ENCODE measurements at places on chromosomes 2 and 18.

- DNase-seq: no peak
These were observed 131.4 kb downstream of the CDH20 start for GRCh38 chr18:61464551-61465142.

DNA sequence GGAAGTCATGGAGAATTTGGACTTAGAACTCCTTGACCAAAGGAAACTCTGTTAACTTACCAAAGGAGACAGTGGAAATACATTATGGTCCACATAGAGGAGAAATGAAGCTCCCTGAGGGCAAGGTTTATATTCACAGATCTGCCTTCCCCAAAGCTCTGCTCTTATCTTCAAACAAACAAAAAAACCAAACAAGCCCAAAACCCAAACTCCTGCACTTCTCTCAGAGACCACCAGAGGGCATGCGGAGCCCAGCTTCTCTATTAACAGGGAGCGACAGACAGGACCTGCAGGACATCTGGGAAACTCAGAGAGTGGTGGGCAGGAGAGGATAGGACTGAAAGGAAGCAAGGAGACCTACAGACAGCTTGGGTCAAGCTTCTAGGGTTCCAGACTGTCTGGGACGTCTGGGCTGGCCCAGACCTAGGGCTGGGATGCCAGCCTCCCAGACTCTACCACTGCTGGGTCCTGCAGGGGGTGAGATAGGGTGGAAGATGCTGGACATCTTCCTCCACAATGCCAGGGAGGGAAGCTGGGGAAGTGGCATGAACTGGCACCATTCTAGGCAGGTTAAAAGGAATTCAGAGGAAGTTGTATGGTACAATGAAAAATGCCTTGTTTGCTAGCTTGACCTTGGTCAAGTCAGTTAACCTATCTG lies 4.0 kb upstream of the WNT10A start:
- DNase-seq: peak; percentile 87

GRCh38 chr2:237591141-237591881 lies 777 bp upstream of the RAB17 start:
- DNase-seq: no peak

DNA sequence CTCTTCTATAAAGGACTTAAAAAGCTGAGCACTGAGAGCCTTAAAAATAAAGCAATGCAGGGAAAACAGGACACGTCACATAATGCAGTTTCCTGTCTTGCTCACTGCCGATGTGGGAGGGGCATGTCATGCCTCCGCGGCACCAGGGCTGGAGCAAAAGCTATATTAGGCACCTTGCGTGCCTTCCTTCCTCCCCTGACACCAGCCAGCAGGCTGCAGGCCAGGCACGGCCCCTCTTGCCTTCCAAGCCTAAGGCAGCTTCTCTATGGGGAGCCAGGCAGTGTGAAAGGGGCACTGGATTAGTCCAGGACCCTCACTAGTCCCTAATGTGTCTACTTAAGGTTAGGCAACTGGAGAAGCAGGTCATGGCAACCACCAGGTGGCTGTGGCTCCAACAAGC lies 26.3 kb downstream of the MRPL35 start:
- peak; percentile 43 for DNase-seq

GRCh38 chr18:51066273-51066672 lies 36.3 kb downstream of the SMAD4 start:
- DNase-seq: no peak

- no peak for DNase-seq
These were observed 58.6 kb downstream of the TMEM17 start for GRCh38 chr2:62447411-62447810.

DNA sequence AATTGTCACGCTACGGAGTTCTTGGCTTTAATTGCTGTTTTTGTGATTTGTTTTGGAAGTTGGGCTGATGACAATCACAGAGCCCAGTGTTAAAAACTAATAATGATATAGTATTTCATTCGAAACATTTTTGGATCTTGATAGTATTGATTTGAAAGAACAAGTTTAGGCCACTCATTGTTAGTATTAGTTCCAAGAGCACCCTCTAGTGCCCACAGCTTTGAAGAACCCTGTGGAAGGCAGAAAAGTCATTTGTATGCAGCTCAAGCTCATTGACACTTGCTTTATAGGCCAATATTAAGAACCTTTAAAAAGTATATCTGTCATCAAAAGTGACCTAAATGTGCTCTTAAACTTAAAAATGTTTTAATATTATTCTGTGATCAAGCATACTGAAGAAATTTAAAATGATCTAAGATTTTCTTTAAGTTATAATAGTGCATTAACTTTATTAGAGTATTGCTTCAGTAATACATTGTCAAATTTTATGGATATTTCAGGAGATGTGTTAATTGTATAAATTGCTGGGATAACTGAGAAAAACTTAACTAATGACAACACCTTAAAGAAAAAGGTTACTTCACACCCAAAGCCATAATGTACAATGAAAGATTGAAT lies 191.0 kb downstream of the GRB14 start:
- peak; percentile 62 for DNase-seq

DNA sequence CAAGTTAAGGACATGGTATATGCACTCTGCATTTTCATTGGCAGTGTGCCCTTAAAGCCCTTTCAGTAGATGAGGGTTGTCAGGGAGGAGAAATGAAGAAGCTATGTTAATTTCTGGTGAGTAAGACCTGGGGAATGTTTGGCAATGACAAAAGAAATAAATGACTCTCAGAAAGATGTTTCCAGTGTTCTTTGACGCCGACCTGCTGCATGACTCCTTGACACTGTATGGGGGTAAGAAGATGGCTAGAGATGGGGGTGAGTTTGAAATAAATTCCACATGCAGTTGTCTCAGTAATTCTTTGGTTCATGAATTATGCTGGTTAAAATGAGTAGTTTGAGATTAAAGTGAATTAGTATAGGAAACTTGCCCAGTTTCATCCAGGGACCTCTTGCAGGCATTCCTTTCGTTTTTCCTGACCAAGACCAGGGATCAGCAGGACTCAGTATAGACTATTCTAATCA lies 5.9 kb downstream of the CCDC121 start:
- no peak for DNase-seq

GRCh38 chr2:149080971-149081370 lies 42.5 kb downstream of the LYPD6B start:
- no peak for DNase-seq

DNA sequence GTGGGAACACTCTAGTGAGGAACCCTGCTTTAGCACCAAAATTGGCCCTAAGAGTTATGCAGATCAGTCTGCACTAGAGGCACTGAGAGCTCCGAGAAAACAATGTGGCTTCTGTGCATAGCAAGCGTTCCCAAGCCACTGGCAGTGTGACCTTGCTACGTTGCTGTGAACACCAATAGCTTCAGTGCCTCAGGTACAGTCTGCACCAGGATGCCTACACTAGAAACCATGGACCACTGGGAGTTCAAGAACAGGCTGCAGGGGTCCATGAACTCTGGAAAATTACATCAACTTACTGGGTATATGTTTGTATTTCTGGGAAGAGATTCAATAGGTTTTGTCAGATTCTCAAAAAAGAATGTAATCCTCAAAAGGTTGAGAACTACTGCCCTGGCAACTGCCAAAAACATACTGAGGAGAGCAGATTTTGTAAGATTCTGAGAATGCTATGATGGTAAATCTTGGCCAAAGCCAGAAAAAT lies 18.3 kb upstream of the SP3 start:
- DNase-seq: peak; percentile 53

GRCh38 chr18:41972067-41972925 lies 17.3 kb downstream of the PIK3C3 start:
- DNase-seq: no peak

- DNase-seq: no peak
These were observed 369.7 kb upstream of the TRIB2 start for GRCh38 chr2:12347066-12347493.

GRCh38 chr2:45265336-45265735 lies 256.1 kb upstream of the SIX2 start:
- no peak for DNase-seq

GRCh38 chr2:240962300-240963064 lies 35.9 kb upstream of the SNED1 start:
- DNase-seq: peak; percentile 99

DNA sequence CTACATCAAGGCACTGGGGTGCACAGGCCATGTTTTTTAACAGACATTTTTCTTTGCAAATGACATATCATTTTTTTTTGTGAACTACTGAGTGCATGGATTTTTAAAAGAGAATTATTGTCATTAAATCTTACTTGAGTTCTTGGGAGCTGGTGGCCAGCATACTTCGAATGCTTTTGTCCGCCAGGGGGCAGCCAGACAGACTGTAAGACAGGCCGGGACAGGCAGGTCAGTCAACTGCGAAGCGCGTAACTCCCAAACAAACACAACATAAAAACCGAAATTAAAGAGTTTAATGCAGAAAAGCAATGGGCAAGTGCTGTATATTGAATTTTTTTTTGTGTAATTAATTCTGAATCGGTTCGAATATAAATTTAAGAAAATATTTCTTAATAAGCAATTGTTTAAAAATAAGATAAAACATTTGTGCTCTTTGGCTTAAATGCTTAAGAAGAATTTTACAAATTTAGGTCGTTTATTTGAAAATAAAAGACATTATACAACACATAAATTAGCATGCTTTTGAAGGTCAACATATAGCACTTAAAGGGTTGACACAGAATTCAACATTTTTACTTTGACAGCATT lies 142.2 kb upstream of the PXDN start:
- peak; percentile 68 for DNase-seq

GRCh38 chr18:60120231-60120750 lies 220.5 kb downstream of the PMAIP1 start:
- DNase-seq: no peak

DNA sequence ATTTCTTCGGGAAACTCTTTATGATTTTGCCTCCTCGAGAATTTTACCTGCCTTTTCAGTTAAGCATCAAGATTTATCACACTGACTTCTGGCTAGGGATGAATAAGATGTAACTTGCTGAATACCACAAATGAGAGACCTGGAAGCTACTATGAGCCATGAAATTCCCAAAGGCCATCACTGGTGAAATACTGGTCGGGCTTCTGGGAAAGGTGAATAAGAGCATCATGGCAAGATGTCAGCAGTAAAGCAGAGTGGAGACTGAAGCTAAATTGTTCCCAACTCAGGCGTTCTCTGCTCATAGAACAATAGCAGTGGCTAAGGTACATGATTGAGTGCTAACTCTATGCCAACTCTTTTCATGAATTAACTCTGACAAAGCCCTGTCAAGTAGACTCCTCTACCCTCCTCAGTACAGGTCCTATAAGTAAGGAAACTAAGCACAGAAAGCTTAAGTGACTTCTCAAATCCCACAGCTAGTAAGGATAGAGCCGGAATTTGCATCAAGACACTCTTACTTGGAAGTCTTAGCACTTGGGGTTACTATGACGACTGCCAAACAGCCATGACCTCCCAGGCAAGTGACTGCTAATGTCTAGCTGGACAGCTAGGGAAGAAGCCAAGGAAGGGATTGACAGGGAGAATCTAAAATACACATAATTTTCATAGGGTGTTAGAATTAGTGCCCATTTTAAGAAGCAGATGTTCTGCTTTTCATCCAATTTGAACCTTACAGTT lies 22.7 kb upstream of the DSC3 start:
- DNase-seq: peak; percentile 24

DNA sequence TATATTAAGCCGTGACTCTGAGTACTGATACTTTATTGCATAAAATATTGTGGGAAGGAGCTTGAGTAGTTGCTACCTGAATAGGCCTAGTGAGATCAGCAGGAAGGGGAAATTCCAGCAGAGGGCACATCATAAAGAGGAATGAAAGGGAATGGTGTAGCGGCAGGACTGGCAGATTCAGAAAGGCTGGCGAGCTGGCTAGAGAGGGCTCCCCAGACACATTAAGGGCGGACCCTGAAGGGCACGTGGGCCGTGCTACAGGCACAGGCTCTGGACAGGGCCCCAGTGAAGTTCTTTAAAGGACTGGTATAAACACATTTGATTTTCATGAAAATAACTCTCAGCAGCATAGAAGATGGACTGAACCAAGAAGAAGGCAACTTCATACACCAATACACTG lies 43.0 kb downstream of the PTPN2 start:
- DNase-seq: no peak

DNA sequence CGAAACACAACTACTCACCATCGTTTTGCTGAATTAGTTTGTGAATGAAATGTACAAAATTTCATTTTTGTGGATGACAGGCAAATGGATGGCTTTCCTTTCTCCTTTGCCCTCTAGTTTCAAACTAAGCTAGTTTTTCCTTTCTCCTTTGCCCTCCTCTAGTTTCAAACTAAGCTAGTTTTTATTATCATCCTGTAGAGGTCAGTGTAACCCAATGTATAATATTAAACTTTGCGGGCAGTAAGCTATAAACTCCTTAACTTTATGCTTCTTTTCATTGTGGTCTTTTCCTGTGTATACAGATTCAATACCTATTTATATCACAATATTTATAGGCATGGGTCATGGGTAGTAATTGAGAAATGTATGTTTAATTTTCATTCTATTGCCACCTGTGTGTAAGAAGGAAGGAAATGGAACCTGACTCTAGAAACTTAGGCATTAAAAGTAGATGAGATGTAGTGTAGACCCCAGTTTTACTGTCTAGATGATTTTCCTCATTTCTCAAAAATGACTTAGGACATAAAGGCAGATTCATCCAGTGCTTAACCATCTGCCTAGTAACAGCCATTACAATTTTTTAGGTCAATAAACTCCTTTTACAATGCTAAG lies 58.1 kb downstream of the MAP3K19 start:
- DNase-seq: peak; percentile 54

DNA sequence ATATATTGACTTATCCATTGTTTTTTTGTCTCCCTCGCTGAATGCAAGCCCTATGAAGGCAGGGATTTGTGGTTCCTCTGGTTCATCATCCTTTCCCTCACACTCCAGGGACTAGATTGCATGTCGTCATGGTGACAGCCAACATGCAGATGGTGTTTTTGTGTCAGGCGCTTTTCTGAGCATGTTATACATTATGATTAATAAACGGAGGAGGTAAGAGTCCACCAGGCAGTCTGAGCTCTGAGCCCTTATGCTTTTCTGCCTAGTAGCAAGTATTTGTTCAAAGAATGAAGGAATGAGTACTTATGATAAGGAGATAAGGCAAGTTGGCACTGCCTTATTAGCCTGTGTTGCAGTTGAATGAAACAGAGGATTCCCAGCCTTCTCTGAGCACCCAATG lies 181.6 kb downstream of the MGAT5 start:
- DNase-seq: no peak

GRCh38 chr2:182666674-182667314 lies 49.3 kb upstream of the DNAJC10 start:
- DNase-seq: no peak

GRCh38 chr2:144162652-144163051 lies 357.3 kb downstream of the ZEB2 start:
- no peak for DNase-seq

- DNase-seq: no peak
These were observed 243.8 kb downstream of the DLGAP1 start for GRCh38 chr18:4211111-4211837.

GRCh38 chr2:215617060-215617824 lies 181.4 kb upstream of the FN1 start:
- no peak for DNase-seq

GRCh38 chr2:64543008-64543697 lies 19.0 kb downstream of the AFTPH start:
- DNase-seq: no peak
